Activated CD8-positive, alpha-beta memory T cell treated with anti-CD3 and anti-CD28 coated beads, Interleukin-2, amount 50 U/mL, for 4 hours (primary cell): ENCODE measurements at places on chromosomes 1 and 21.

DNA sequence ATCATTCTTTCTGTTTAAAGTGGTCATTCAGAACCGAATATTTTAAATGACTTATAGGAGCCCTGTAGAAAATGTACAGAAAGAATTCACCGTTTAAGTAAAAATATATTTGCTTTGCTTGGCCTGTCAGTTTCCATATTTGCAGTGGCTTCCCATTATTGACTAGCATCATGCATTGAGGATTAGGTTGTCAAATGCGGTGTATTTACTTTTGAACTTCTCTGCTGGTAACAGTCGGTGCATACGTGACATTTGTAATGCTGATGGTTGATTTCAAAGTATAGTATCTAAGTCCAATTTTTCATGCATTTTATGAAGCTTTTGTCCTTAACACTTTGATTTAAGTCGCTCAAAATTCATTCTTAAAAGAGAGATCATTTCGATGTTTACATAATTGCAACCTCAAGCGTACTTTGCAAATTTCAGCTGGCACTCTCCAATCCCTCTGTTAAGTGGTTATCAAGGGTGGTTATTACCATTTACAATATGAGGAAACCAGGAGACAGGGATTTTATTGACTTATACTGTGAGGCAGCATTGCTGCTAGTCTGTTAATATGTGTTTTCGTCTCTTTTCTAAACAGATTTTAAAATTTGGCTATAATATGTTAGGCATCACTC lies 201.6 kb downstream of the SDCCAG8 start:
- no peak for DNase-seq

GRCh38 chr1:212255705-212256307 lies 29.4 kb upstream of the PPP2R5A start:
- no peak for DNase-seq

DNA sequence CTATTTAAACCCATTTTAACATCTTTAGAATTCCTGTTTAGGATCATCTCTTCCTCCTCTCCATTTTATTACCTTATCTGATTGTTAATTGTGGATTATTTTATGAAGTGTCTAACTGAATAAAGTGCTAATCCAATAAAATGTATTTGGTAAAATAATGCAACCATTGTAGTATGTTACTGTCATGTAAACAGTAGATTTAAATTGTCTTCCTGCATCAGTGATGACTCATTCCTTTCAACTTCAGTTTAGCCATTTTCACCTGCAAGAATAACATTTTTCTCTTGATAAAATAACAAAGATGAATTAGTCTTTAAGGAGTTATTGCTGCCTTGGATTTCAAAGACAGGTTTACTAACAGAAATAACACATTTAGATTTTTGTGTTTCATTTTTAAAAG lies 5.4 kb downstream of the PPP2R5A start:
- DNase-seq, result no peak

- no peak for DNase-seq
Observed at GRCh38 chr1:83006271-83006670, 992.7 kb downstream of the TTLL7 start.

GRCh38 chr1:94142583-94142982 lies 21.6 kb upstream of the ABCA4 start:
- no peak for DNase-seq

GRCh38 chr1:216168546-216168945 lies 254.7 kb downstream of the USH2A start:
- DNase-seq, result no peak

- no peak for DNase-seq
Observed at GRCh38 chr1:162835157-162835899, 25.6 kb downstream of the CCDC190 start.

GRCh38 chr1:37691497-37692077 lies 729 bp upstream of the CDCA8 start:
- DNase-seq, result peak; percentile 30

- DNase-seq, result no peak
Observed at GRCh38 chr1:209353053-209353452, 230.5 kb upstream of the CAMK1G start.

DNA sequence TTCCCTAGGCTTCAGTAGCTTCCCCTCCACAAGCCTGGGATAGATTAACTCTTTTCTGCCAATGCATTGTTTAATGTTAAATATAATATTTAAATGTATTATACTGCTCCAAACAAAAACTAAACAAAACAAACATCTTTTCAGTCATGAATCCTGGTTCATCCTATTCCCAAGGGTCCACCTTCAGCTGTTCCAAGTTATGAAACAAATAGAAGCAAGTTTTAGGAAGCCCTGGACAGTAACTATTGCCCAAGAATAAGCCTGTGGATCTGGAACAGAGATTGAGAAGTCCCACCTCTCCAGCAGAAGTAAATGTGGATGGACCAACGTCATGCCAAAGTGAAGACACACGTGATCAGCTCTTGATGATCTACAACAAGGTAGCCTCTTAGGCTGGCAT lies 408.1 kb downstream of the SETD4 start:
- no peak for DNase-seq

GRCh38 chr1:198776602-198777029 lies 137.8 kb downstream of the PTPRC start:
- no peak for DNase-seq

DNA sequence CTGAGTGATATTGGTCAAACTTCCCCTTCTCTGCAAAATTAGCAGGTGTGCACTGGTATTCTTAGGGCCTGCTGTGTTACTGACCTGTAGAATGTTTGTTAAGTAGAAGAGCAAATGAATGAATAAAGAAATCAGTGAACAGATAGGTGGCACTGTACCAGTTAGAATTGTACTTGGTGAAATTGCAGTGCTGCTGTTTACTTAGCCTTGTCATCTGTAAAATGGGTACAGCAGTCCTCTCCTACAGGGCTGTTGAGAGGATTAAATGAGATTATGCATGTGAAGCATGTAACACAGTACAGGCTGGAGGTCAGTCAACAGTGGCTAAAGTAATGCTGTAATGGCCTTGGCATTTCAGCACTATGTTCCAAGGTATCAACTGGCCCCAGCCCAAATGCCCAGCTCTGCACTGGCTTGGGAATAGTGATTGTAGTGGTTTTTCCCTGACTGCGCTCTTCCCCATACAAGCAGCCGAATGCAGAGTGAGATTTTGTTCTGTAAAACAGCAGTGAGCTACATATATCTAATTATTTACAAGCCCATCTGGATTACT lies 10.5 kb downstream of the VANGL1 start:
- no peak for DNase-seq

DNA sequence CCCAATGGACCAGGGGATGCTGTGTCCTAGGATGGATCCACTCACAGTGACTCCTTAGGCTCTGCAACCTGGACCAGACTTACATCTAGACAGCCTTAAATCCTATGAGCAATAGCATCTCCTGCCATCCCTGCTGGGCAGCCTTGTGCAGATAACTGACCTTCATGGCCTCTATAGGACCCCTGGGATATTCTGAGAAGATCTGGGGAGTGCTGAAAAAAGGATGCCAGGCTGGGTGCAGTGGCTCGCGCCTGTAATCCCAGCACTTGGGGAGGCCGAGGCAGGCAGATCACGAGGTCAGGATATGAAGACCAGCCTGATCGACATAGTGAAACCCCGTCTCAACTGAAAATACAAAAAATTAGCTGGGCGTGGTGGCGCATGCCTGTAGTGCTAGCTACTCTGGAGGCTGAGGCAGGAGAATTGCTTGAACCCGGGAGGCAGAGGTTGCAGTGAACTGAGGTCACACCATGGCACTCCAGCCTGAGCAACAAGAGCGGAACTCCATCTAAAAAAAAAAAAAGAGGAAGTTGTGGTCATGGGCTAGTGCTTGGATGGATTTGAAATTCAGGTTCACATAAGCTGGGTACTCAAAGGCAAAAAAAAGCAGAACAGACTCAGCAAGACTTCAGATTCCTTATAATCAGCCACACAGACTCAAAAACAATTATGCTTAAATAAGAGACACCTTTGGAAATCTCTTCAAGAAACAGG lies 10.9 kb upstream of the SH2D1B start:
- DNase-seq, result no peak

- no peak for DNase-seq
Observed at GRCh38 chr1:4699376-4700301, 45.2 kb downstream of the AJAP1 start.

GRCh38 chr1:159853417-159854115 lies 8.9 kb downstream of the VSIG8 start:
- no peak for DNase-seq

- no peak for DNase-seq
Observed at GRCh38 chr1:156677616-156678596, 699 bp upstream of the NES start.

GRCh38 chr1:221839782-221840395 lies 98.0 kb upstream of the DUSP10 start:
- peak; percentile 65 for DNase-seq

- DNase-seq, result peak; percentile 37
Observed at GRCh38 chr1:27602462-27603308, 1.3 kb downstream of the AHDC1 start.

DNA sequence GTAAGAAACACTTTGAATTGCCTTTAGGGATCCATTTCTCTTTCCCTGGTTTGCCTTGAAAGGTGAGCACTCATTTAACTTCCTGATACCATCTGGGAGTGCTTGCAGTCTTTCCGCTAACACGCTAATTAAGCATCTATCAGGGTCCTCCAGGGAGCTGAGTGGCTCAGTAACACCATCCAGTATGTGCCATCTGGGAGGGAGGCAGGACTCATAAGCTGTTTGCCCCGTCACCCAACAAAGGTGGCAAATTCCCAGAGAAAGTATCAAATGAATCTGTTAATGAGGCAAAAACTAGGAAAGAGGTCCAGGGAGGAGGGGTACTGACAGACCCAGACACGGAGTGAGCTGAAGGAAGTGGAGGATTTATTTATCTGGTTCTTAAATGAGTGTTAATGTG lies 430.9 kb downstream of the HLX start:
- no peak for DNase-seq
